ENCODE measurements at places on chromosomes 7 and 10.
A peak's percentile ranks its signal among the peaks of the same experiment; 100 is the strongest.

DNA sequence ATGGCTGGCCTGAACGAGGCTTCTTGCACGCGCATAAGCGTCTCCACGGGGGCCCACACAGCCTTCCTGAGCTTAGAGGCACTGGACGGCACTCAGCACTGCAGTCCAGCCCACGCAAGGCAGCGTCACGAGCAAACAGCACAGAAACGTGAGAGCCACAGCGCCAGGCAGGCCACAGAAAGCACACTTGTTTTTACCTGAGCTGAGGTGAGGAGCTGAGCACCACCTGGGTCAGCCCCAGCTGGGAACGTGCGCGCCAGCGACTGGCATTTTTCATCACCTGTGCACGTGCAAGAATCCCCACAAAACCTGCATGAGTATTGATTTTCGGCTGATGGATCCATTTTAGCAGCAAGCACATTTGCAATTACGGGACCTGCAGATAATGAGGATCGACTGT, 26.7 kb downstream of the IQCE start:
- DNase-seq = no peak

- no peak for DNase-seq
These were observed 23.1 kb upstream of the DDIT4 start for GRCh38 chr10:72250666-72251065.

DNA sequence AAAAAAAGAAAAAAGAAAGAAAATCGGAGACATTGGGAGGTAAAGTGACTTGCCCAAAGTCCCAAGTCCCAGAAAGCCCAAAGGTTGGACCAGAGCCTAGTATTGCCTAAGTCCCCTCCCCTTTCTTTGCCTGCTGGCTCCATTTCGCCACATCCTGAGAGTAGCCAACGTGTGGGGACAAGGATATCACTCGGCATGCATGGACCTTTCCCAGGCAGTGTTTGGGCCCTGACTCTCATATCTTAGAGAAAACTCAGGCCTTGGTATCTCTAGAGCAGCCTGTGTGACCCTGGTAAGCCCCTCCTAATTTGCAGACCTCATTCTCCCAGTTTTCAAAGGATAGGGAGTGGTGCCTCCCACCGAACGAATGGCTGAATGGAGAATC, 294.2 kb upstream of the ZMIZ1 start:
- DNase-seq = no peak

DNA sequence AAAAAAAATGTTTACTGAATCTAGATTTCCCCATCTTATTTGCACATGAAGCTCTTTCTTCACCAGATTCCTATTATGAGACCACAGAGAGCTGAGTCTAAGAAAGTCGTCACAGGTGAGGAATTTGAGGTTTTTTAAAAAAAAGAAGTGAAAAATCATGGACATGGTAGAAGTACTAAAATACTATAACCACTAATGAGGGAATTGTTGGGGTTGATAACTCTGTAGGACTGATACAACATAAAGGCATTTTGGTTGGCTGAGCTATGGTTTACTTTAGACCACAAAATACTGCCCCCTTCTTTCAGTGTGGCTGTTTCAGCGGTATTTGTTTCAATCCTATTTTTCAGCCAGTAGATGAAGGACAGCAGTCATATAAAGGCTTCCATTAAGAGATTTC, 1111.3 kb downstream of the TYW1 start:
- DNase-seq = no peak

DNA sequence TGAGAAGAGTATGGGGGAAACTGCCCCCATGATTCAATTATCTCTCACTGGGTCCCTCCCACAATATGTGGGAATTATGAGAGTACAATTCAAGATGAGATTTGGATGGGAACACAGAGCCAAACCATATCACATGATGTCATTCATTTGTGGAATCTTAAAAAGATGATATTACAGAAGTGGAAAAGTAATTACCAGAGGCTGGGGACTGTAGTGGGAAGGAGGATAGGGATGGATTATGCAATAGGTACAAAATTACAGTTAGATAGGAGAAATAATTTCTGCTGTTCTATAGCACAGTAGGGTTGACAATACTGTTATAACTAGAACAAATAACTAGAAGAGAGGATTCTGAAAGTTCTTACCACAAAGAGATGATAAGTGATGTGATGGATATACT, 141.4 kb downstream of the VPS50 start:
- DNase-seq = no peak

- no peak for DNase-seq
These were observed 14.8 kb downstream of the YKT6 start for GRCh38 chr7:44215531-44215930.

- DNase-seq = no peak
These were observed 346.6 kb upstream of the MGMT start for GRCh38 chr10:129120441-129120840.

DNA sequence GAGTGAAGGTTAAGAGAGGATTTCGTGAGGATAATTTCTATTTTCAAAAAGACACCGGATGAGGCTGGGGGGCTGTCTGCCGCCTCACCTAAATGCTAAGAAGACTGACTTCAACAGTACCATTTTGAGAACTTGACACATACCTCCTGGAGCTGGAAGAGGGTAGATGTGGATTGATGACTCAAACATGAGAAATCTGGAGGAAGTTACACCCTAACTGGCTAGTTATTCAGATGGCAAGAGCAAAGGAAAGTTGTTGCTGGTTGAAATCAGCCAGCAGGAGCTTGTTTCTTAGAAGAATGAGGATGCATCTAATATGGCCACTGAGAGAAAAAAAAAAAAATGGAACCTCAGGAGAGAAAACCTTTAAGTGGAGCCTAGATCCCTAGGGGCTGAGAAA, 76.2 kb upstream of the KIAA1217 start:
- no peak for DNase-seq

DNA sequence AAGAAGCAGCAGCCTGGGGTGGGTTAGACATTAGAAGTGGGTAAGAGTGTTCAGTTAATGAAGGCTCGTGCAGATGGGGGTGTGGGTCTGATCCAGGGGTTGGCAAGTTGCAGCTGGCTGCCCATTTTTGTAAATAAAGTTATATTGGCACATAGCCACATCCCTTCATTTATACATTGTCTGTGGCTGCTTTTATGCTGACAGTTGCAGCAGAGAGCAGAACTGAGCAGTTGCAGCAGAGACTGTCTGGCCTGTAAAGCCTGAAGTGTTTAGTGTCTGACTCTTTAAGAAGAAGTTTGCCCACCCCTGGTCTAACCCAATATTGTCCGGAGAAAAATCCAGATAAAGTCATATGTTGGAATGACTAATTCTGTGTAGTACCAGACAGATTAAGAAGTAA, 38.1 kb downstream of the GLRX3 start:
- DNase-seq = no peak

- no peak for DNase-seq
These were observed 58.8 kb downstream of the SHOC2 start for GRCh38 chr10:110978204-110978603.

GRCh38 chr7:28920424-28920823, 37.7 kb downstream of the TRIL start:
- DNase-seq = peak; percentile 19

- no peak for DNase-seq
These were observed 5.8 kb upstream of the POLM start for GRCh38 chr7:44087911-44088838.

DNA sequence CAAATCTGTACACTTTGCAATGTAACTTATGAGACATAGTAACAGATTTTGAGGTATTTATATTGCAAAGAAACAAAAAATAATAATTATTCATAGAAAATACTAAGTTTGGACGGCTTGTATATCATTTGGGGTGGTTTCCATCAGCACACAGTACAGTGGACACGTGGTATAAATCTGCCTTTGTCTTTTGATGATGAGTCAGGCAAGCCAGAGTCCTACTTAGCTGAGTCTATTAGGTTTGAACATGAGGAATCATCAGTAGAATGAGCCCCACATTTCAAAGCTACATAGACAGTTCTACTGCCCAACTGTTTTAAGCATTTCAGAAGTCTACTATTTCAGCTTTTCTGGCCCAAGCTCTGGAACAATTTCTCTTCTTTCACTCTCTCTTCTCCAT, 803.2 kb downstream of the PHTF2 start:
- no peak for DNase-seq

- DNase-seq = no peak
These were observed 25.2 kb upstream of the LSM8 start for GRCh38 chr7:118158766-118159165.

GRCh38 chr7:158031867-158032308, 555.7 kb downstream of the PTPRN2 start:
- DNase-seq = no peak

DNA sequence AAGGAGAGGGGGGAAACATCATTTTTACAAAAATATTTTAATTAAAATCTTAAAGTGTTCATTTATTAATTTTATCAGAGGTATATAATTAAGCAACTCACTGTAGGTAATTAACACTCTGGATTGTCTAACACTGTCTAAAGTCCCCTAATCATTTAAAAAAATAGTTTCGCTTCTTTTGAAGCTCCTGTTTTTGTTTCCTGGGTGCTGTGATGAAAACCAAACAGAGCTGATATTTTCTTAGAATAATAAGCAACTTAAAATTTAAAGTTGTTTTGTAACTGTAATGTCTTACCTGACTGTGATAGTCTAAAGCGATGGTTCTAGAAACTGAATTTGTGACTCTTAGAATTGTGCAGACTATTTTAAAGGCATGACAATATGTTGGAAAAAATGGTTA, 961.0 kb downstream of the GATA3 start:
- no peak for DNase-seq

DNA sequence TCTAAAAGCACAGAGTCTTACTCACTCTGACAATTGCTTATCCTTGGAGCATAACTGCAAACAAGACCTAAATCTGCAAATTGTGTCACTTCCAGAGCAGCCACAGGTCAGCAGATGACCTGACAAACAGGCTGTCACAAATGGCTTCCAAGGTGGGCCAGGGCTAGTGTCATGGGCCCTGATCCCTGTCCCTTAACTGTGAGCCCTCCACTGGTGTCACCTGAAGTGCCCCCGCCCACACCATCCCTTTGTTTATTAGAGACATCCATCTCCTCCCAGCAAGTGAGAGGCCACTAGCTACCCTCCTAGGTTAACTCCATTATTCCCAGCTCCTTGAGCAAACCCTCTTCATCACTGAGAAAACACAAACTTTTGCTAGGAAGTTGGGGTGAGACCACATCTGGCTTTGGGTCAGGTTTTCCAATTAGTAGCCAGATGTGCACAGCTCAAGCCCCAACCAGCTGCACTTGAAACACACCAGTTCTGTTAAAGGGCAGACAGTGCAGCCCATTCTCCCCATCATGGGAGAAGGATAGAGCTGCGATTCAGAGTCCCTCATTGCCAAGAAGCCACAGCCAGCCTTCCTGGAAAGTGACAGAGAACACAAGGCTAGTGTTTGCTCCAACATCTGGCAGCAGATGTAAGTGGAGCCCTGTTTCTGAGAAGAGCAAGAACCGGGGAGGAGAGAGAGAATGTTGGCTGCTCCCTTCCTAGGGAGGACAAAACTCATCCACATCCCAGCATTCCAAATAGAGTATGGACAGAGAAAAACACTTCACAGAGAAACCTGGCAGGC, 75.7 kb upstream of the NANOS1 start:
- no peak for DNase-seq

GRCh38 chr7:32943252-32944030, 13.8 kb upstream of the FKBP9 start:
- no peak for DNase-seq

DNA sequence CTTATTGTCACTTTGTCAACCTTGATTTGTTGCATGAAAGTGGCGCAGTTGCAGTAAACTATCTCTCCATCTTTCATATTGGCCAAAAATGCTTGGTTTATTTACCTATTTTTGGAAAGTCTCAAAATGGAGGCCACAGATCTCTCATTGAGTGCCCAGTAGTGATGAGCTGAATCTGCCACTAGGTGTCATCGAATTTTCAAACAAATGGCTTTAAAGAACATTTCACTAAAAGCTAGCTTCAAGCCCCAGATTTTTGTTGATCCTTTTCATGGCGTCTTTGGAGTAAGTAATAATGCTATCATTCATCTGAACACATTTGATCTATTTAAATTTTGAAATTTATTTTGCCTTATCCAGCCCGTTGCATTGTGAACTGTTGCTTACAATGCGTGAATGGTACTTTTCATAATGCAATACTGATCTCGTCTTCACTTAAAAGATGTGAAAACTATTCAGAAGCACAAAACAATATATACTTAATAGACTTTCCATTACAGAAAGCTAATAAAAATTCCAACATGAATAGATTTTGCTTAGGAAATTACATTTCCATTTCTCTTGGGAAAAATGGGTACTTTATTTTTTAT, 236.2 kb downstream of the DNAJB9 start:
- DNase-seq = no peak

DNA sequence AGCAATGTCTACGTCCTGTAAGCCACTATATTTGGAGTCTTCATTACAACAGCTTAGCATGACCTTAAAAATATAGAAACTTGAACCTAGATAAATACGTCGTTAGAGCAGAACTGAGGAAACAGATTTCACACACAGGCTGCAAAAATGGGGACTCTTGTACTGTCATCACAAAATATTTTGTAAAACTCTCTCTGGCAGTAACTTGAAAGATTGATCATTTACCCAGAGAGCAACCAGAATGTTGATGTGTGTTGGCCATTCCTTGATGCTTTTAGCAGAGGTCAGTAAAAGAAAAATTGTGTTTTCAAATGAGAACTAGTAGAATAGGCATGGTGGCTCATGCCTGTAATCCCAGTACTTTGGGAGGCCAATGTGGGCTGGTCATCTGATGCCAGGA, 14.5 kb upstream of the PON1 start:
- DNase-seq = no peak

DNA sequence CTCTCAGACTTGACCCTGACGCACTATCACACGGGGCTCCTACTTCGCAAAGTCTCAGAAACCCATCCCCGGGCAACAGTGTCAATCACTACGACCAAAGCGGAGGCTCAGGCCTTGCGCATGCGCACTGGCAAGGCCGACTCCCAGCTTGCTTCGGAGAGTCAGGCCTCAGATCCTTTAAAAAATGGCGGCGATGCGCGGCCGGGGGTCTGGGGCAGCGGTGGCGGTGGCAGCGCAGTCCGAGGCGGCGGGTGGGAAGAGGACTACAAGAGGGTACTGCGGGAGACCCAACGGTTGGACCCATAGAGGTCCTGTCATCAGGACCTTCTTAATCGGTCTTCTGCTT, 196.9 kb downstream of the ZNF716 start:
- DNase-seq = no peak
